ENCODE measurements at places on chromosomes 1 and 21. TPM values are rescaled to one million over a fixed set of nuclear protein-coding genes. Genes with fewer than 3 reads are reported as not detected.

SYT2 gene
- 0.55 TPM for total RNA-seq

CELA2B gene
- total RNA-seq = not detected

- DNase-seq = no peak
These were observed 37.4 kb upstream of the SLC30A1 start for GRCh38 chr1:211616231-211616964.

DNA sequence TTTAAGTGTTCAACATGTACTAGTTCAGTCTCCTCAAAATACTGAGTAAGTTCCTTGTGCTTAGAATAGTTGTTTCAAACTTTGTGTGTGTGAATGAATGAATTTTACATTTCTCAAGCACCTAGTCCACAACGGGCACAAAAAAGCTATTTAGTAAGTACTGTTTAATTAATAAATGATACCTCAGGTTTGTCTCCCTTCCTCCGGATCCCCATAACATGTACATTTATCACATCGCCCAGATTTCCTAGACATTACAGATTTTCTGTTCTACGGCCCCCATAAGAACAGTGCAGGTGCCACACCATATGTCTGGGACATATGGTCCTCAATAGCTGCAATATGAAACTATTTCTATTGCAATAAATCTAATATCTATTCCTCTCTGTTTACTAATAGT, 1.3 kb upstream of the TTF2 start:
- no peak for DNase-seq

- no peak for DNase-seq
These were observed 29.9 kb upstream of the ACTL8 start for GRCh38 chr1:17725084-17725719.

- DNase-seq = peak; percentile 25
These were observed 958 bp downstream of the NFYC start for GRCh38 chr1:40692429-40692895.

GRCh38 chr1:95627244-95627643, 393.2 kb downstream of the RWDD3 start:
- DNase-seq = no peak

DNA sequence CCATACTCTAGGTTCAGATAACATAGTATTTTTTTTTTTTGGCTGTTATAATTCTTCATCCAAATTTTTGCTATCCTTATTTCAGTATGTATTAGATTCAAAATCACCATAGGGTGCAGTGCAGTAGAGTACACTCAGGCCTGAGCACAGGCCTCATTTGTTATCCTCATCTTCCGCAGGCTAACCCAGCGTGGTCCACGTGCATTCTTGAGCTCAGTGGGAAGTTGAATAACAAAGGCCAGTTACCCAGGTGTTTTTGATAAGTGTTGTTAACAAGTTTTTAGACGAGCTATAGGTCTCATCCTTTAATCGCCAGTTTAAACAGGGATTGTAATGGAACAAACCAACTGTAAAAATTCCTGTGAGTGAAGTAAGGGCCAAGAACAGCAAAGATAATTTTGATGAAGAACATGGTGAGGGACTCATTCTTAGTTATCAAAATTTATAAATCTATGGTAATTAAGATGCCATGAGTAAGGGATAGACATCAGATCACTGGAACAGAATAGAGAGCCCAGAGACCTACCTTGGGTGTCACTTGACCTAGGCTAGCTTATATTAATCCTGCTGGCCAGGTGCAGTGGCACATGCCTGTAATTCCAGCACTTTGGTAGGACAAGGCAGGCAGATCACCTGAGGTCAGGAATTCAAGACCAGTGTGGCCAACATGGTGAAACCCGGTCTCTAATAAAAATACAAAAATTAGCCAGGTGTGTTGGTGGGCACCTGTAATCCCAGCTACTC, 22.0 kb downstream of the FLVCR1 start:
- DNase-seq = no peak

GRCh38 chr1:31133368-31133767, 67.9 kb upstream of the PUM1 start:
- no peak for DNase-seq

GRCh38 chr1:38615680-38616079, 243.9 kb downstream of the RRAGC start:
- no peak for DNase-seq

ERICH3 gene
- total RNA-seq = 0.29 TPM

DNA sequence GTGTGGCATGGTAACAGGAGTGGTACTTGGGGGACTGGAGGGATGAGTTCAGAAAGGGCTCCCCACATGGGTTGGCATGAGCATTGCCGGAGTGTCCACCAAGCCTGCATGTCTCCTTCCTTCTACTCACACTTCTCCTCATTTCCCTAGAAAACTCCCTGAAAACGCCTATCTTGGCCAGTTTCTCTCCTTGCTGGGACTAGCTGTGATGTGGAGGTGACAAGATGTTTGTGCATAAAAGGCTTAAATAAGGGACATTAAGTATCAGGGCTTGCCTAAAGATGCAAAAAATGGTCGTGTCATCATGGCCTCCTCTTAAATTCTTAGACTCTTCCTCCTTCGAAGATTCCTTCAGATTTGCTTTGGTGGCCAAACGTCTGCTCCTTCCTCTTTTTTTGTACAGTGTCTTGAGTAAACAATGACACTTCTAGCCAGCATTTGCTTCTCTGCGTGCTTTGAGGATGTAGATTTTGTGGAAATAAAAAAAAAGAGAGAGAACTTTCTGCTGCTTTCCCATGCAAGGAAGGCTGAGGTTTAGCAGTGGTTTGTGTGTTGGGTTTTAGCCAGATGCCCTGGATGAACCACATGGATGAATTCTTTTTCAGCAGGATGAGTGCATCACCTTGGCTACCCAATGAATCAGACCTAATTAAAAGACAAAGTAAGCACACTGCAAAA, 239.1 kb upstream of the IRF2BP2 start:
- peak; percentile 84 for DNase-seq

RNF186 gene
- not detected for total RNA-seq

GRCh38 chr1:21280011-21280471, 10.2 kb downstream of the ECE1 start:
- no peak for DNase-seq

OR2T11 gene
- total RNA-seq = not detected

DNA sequence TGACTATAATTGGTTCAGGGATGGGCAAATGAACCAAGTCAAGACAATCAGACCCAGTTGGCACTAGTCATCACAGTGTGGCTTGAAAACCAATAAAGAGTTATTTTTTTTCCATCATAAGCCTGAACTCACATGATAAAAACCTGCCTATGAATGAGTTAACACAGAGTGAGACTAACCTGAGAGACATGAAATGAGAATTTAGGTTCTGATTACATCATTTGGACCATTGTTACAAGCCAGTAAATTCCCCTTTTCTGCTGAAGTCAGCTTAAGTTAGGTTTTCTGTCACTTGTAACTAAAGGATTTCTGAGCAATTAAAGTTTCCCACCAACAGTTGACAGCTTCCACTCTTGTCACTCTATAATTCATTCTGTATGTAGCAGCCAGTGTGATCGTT, 9.6 kb upstream of the RSBN1 start:
- no peak for DNase-seq

C1orf21 gene
- 28.1 TPM for total RNA-seq

TNFRSF4 gene
- not detected for total RNA-seq

GRCh38 chr1:22584001-22584562, 20.8 kb downstream of the EPHA8 start:
- no peak for DNase-seq

LCE1F gene
- total RNA-seq = not detected

PLD5 gene
- total RNA-seq = not detected

DNA sequence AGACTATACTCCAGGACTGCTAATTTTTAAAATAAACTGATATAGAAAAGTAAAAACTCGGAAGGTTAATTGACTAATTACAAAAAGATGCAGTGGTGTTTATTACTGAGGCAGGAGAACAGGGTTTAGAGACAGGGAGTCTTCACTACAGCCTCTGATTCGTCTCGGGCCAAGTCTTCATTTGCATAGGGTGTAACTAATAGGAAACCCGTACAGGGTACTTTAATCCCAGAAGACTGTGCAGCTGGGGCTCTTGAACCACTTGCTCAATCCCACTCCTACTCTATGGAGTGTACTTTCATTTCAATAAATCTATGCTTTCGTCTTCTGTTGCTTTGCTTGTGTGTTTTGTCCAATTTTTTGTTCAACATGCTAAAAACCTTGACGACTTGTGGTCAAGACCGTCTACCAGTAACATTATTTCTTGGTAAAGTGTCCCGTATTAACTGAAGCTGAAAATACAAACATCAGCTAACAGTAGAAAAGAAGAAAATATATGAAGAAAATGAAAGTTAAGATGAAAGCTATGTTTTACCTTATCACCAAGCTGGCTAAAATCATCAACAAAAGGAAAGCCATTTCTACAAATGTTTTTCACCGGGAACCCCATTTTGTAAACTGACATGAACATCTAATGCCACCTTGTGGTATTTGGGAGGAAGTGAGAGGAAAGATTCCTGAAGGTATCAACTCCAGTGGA, 8.0 kb downstream of the SDHB start:
- peak; percentile 50 for DNase-seq

KIAA1614 gene
- total RNA-seq = not detected

DNA sequence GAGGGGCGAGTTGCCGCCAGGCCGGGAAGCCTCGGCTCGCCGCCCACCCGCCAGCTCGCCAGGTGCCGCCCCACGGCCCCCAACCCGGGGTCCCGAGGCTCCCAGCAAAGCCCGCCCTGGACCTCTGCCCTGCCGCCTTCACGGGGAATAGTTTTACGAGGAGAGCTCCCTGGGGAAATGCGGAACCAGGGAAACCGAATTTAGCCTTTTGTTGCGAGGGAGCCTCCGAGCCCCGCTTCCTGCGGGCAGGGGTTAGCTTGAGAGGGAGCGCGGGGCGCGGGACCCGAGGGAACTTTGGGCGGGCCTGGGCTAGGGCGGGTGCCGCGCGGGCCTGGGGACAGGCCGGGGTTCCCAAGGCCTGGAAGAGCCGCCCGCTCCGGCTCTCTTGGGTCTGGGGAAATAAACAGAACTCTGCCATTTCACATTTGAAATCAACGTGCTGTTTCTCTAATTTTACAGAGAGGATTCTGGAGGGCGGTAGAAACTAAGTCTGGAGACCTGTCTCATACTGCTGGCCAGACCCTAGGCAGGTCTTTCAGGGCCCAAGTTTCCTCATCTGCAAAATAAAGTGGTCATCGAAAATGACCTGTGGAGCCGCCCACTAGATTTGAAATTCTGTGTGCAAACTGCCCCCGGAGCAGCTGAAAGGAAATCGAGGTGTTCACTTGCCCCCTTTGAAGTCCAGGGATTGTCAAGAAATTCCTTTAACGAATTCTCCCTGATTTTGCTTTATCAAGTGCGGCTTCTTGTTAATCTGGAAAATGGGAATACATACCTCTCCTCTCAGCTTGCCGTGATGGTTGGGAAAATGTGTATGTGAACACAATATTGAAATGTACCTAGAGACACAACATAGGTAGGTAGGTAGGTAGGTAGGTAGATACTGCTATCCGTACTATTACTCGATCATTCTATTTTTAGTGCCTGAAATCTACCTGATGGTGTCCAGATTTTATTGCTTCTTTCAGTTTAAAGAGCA, 749 bp upstream of the GLUL start:
- DNase-seq = no peak

DNA sequence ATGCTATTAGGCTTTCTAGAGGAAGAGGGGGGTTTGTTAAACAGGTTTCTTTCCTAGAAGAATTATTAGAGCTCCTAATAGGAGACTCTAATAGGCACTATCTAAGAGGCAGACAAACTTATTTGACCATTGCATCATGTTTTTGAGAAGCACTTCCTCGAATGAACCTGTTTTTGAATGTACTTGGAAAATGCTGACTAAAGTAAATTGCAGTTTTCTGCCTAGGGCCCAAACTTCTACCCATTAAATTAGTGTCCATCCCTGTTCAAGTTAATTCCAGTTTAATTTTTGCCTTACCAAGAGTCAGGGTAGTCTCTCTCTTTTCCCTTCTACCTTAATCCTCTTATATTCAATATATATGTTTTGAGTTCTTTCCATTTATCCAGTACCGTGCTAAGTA, 1029.6 kb downstream of the TTLL7 start:
- no peak for DNase-seq

RBP7 gene
- total RNA-seq = not detected

ACTA1 gene
- total RNA-seq = not detected

DNA sequence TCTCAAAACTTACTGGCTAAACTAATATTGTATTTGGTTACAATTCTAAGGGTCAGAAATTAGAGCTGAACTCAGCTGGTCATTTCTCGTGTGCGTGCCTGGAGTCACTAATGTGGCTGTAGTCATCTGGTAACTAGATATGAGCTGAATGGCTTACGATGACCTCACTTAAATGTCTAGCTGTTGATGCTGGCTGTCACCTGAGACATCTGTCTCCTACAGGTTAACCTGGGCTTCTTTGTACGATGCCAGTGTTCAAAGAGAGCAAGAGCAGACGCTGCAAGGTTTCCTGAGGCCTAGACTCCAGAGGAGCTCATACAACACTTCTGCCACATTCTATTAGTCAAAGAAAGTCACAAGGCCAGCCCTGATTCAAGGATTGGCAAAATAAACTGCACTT, 17.1 kb upstream of the ALG6 start:
- DNase-seq = no peak

GUCA2A gene
- total RNA-seq = not detected

- DNase-seq = peak; percentile 19
These were observed 137.1 kb downstream of the PBX1 start for GRCh38 chr1:164695956-164696665.

NBPF6 gene
- total RNA-seq = not detected

DNA sequence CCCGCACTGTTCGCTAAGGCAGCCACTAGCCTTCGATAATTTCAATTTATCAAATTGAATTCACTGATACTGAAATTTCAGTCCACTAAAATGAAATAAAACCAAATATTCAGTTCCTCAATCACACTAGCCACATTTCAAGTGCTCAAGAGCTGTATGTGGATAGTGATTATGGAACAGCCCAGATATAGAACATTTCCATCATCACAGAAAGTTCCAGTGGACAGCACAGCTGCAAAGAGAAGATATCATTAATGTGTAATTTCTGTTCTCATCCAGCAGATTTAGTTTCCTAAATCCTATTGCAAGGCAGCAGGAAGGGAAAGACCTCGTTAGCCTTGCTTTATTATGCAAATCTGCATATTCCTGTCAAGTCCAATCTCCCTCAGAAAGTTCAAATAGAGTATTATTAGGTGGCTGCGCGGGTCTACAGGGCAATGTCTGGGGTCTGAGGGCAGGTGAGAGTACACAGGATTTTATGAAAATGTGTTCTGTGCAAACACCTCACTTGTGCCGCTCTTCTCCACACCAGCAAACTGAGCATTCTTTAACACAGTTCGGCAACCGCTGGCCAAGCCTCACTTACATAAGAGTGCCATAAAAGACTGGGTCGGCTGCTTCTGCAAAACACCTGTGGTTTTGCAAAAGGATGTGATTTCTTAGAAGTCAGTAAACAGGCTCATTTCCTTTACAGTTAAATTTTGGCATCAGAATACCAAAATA, 22.4 kb downstream of the CAPZB start:
- DNase-seq = no peak

GRCh38 chr1:115452600-115453329, 114.7 kb upstream of the NGF start:
- no peak for DNase-seq

DNA sequence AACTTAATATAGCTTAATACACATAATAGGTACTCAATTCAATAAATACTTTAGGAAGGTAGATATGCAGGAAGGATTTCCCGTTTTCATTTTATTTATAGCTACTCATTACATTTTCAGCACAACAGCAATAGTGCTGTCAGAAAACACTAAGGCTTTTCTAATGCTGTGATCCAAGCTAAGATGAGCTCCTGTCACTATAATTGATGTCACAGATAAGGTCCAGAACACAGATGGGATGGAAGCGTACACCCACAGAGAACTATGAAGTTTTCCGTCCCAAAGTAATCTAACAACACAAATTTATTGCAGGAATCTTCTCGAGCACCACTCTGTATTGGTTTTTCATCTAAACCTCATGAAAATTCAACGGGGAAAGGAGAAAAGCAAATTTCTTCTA, 13.6 kb downstream of the AUNIP start:
- DNase-seq = no peak
